GM13976 (cell line): ENCODE measurements at places on chromosomes 2 and 18.

- DNase-seq = no peak
Observed at GRCh38 chr18:76860411-76860810, 38.1 kb downstream of the ZNF236 start.

GRCh38 chr2:54604871-54605270 lies 118.6 kb upstream of the EML6 start:
- DNase-seq = no peak

- DNase-seq = no peak
Observed at GRCh38 chr2:217789736-217790181, 213.0 kb downstream of the TNS1 start.

- DNase-seq = peak; percentile 51
Observed at GRCh38 chr18:8706791-8707555, 1.6 kb downstream of the MTCL1 start.

DNA sequence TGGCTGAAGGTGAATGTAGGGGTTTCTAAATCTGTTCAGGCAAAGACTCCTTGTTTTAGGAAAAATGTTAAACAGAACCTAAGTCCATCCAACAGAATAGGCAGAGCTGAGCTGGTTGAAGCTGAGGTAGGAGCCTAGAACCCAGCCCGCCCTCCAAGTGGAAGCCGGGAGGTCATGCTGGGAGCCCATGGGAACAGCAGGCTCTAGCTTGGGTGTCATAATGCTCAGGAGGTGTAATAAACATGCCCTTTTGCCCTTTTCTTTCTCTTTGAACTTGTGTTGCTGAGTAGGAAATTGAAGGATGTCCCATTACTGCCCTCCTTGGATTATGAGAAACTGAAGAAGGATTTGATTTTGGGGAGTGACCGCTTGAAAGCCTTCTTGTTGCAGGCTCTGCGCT lies 60.3 kb downstream of the ARMC9 start:
- no peak for DNase-seq

GRCh38 chr2:3461801-3462492 lies 57.4 kb downstream of the ADI1 start:
- peak; percentile 86 for DNase-seq

GRCh38 chr2:227238238-227239237 lies 74.1 kb downstream of the COL4A3 start:
- DNase-seq = peak; percentile 52

DNA sequence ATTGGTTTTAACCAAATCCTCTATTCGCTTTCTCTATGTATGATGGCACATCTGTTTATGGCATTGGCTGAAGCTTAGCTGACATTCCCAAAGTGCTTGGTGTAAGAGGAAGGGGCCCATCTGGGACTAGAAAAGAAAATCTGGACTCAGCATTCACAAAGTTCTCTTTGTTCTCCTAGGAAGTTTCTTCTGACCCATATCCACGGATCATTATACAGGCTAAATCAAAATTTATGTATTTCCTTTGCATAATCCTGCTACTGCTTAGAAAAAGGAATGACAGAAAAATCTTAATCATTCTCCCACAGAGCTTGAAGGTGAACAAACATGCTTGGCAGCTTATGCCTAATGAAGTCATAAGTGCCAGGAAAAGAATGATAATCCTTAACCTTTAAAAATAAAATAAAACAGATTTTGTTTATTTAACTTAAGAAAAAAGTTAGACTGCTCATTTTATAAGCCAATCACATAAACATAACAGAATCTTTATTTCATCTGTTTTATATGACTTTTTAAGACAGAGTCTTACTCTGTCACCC lies 88.4 kb downstream of the NYAP2 start:
- DNase-seq = no peak

- peak; percentile 11 for DNase-seq
Observed at GRCh38 chr2:28257182-28257581, 135.5 kb upstream of the FOSL2 start.

DNA sequence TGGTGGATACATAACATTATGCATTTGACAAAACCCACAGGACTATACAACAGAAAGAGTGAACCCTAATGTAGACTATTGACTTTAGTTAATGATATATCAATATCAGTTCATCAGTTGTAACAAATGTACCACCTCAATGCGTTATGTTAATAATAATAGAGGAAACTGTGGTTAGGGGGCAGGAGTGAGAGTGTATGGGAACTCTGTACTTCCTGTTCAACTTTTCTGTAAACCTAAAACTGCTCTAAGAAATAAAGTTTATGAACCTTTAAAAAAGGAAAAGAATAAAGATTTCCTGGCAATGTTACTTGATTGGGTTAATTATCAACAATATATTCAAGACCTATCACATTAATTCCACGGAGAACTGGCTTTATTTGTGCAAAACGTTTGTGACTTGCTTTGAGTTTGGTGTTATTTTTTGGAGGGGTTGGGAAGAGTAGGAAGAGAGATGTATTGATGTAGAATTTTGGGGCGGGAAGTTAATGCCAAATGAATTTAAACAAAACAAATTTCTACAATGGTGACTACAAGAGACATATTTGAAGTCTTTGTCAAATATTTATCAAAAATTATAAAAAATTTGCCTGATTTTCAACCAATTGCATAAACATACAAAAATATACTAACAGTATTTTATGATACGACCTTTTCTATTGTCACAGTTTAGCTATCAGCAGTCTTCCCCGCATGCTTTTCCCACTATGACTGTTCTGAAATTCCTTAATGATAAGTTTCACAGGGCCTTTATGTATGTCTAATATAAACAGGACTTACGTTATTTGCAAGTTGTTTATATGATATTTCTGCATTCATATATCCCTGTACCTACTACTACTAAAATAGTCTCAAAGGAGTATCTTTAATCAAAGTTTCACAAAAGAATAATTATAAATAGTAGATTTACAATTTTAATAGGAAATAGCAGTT lies 2.1 kb upstream of the RTN4 start:
- DNase-seq = no peak

- DNase-seq = no peak
Observed at GRCh38 chr2:198697218-198697617, 760.5 kb downstream of the SATB2 start.
